ENCODE measurements at places on chromosomes 12 and 14.

DNA sequence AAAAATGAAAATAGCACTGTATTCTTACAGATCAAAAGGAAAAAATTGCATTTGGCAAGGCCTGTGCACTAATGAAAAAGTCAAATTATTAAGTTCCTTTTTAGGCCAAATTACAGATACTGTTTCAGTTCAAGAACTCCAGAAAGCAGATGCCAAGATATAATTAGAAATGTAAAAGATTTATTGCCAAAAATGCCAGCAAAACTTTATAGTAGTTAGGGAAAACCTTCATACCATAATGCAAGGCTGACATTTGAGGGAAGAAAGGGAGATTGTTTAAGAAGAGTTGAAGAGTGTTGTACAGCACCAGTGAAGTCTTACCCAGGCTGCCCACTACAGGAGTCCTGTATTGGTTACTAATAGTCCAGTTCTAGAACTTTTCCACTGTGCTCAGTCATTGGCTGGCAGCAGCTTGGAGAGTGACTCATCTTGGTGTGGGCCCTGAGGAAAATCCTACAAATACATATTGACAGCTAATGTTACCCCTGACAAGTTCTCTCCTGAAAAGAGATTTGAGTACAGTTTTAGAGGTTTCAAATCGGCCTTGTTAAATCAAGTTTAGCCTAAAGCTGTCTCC is 600.4 kb downstream of the C12orf50 start:
- no peak for DNase-seq

- no peak for DNase-seq
These were observed 80.1 kb upstream of the IFNG-AS1 start for GRCh38 chr12:67909091-67909531.

DNA sequence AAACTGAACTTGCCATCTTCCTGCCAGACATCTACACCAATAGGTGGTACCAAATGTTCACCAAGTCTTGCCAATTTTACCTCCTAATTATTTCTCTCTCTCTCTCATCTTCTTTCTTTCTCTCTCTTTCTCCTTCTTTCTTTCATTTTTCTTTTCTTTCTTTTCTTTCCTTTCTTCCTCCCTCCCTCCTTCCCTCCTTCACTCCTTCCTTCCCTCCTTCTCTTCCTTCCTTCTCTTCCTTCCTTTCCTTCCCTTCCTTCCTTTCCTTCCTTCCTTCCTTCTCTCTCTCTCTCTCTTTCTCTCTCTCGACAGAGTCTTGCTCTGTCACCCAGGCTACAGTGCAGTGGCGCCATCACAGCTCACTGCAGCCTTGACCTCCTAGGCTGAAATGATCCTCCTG is 55.4 kb upstream of the PSMA6 start:
- no peak for DNase-seq

- DNase-seq = no peak
These were observed 98.1 kb downstream of the PIWIL1 start for GRCh38 chr12:130435826-130436225.

- DNase-seq = no peak
These were observed 2.5 kb downstream of the RASSF8 start for GRCh38 chr12:25960961-25961360.

GRCh38 chr12:5034603-5035002 is 9.1 kb upstream of the KCNA5 start:
- no peak for DNase-seq

GRCh38 chr14:70148351-70148750 is 40.4 kb downstream of the SLC8A3 start:
- DNase-seq = no peak

DNA sequence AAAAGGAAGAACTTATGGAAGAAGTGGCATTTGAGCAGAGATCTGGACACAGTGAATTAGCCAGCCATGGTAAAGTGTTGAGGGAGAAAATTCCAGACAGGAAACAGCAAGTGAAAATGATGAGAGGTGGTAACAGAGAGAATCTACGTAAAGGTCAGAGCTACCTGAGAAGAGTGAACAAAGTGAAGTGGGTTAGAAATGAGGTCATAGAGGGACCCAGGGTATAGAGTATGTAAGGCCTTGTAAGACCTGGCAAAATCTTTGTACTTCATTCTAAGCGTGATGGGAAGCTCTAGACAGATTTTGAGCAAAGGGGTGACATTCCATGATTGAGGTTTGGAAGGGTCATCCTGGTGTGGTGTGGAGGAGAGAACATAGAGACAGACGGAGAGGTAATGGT is 49.3 kb upstream of the LRRK2 start:
- DNase-seq = no peak

DNA sequence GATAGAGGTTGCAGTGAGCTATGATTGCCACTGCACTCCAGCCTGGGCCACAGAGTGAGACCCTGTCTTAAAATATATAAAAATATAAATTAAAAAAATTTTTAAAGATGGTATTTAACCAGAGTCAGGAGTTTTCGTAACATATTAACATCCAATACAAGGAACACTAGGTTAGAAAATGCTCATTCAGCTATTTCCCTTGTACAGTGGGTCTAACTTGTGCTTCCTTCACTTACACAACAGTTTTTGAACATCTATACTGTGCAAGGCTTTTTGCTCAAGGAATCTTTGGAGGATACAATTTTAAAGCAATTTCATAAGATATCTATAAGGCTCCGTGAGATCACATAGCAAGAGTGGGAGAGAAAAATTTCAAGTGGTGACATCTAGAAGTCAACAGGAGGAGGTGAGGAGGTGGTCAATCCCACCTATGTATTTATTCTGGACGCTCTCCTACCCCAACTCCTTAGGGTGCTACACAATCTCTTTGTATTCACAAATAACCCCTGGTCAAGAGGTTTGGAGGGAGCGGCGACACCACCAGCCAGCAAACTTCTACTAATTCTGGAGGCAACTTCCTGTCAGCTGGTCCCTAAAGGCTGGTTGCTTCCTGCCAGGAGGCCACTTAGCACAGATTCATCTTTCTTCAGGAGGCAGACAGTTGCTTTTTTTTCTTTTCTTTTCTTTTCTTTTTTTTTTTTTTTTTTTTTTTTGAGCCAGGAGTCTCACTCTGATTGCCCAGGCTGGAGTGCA is 22.2 kb downstream of the DUSP16 start:
- DNase-seq = no peak

GRCh38 chr12:132490422-132491137 is 629 bp downstream of the FBRSL1 start:
- DNase-seq = no peak

DNA sequence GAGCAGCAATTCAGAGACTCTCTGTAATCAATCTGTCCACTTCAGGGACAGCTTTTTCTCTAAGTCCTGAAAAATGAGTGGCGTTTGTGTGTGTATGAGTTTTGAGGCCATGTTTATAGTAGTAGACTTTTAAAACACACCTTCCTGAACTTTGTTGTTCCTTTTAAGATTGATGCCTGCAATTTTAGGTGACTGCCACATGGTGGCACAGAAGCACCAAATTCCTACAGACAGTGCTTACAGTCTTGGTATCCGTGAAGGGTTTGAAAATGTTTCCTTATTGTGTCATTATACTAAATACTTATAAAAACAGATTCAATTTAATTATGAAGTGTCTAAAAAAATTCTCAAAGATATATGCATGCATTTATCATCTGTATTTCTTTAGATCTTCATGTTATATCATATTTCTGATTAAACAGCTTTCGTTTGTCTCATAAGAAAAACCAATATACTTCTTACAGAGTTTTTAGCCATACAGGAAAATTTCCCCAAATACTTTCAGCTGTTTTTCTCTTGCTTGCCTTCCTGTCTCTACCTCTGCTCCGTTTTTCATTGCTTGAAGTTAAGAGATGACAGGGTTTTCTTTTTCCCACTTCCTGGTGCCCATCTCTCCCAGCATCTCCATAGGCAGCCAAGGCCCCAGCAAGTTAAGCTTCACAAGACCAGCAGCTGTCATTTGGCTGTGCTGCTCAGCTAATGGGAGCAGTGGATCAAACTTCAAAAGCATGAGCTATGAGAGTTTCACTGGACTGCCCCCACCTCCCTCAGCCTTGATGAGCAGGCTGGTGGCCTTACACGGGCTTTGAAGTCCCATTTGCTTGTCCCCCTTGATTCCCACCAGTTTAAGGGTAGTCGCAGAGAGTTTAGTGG is 259.6 kb downstream of the AKAP6 start:
- DNase-seq = no peak

Measured in activated CD4-positive, alpha-beta T cell treated with anti-CD3 and anti-CD28 coated beads for 4 hours (primary cell).